ENCODE measurements at places on chromosomes 4 and X.

DNA sequence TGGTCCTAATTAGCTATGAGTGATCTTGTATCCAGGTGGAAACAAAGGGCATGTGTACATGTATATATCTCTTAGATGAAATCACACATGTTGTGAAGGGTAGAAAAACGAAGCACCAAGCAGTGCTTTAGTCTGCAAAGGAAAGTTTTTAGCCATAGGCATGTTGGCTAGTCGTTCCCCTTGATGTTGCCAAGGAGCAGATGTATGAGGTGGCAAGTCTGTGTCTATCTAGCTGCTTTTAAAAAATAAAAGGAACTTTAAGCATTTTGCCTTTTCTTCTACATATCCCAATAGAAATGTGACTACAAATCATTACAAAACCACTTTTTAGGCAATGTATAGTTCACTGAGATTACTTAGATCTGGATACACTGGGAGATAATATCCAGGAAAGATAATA, 63.1 kb downstream of the NSUN7 start:
- DNase-seq = no peak

- no peak for DNase-seq
Observed at GRCh38 chr4:126238013-126238412, 923.3 kb downstream of the FAT4 start.

- no peak for DNase-seq
Observed at GRCh38 chr4:32569861-32570260, 1849.7 kb downstream of the PCDH7 start.

- no peak for DNase-seq
Observed at GRCh38 chr4:3037957-3038461, 36.3 kb downstream of the HTT-AS start.

DNA sequence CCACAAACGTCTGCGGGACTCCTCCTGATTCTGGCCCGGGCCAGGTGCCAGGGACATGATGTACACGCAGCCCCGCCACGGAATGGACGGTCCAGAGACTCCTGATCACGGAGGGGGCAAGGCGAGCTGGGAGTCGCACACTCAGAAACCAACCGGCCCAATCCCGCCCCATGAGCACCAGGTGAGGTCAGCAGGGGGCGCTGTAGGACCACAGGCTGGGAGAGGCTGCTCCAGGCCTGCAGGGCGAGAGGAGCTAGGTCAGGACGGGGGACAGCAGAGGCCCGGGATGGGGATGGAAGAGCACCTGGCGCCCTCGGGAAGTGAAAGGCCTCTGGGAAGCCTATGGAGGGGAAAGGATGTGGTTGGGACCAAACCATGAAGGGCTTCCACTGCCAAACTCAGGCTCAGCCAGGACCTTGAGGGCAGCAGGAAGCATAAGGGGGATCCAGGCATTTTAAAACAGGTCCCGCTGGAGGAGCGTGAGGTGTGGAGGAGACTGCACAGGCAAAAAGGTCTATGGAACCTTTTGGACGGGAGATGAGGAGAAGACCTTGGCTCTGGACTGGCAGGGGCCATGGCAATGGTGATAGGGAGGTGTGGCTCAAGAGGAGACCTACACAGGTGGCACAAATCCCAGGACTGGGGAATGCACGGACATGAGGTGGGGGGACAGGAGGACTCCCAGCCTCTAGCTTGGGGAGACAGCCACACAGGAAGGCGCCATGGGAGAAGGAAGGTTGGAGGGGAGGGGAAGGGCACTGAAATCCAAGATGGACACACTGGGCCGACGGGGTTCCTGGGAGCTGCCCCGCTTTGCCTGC, 79.2 kb downstream of the MTMR1 start:
- DNase-seq = peak; percentile 95

DNA sequence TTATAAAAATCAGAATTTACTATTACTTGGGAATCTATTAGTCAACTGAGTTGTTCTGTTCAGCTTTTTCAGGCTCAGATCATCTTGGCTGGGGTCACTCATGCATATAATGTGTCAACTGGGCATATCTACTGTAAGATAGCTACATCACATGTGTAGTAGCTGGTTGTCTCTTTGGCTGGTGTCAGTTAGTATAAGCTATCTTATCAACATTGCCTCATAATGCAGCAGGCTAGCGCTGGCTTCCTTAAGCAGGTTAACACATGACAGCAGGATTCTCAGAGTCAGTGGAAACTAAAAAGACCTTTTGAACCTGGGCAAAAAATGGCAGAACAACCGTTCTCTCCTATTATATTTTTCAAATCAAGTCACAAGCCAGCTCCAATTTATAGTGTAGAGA, 378.3 kb upstream of the PCDH10 start:
- DNase-seq = no peak

DNA sequence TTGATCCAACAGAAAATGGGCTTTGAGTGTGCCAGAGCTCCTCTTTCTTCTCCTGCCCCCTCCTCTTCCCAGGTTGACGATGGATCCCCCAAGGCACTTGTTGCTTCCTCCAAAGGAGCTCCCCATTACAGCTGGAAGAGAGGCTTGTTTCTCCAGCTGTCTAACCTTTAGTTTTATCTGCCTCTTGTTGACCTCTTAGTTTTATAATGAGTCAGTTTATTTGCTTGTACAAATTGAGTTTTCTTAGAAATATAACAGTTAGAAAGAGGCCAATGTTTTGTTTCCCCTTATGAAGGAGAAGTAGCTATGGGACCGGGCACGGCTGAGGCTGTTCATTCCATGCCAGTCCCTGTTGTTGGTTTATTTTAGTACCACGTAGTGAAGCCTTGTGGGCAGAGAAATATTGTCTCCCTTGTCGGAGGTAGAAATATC, 158.2 kb downstream of the SPRY1 start:
- no peak for DNase-seq

DNA sequence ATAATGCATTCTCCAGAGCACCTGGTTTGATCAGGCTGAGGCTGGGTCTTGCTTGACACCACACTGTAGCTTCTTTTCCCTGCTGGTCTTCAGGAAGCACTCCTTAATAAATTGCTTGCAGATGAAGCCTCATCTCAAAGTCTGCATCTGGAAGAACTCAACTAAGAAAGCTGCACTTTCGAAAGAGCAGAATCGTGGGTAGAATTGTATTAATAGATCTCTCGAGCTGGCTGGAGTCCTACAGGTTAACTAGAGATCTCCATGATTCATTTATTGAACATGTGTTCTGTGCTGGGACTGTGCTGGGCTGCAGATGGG, 152.7 kb downstream of the STK32B start:
- no peak for DNase-seq

DNA sequence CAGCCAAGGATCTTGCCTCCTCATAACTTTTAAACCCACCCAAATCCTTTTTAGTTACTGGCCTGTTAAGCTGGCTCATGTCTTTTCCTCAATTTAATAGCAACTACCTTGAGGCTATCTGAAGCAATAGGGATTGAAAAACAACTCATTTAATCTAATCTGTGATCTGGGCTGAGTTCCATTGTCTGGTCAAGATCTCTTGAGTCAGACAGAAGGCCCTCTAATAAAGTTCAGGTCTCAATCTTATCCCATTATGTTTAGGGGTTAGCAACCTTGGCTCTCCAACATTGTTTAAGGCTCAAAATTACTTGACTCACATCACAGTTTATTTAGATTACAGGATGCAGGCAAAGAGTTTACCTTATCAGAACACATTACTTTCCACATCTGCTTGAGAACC, 436.1 kb downstream of the ANKRD50 start:
- DNase-seq = no peak

GRCh38 chr4:138522366-138522765, 280.2 kb upstream of the SLC7A11 start:
- DNase-seq = no peak

GRCh38 chrX:2439613-2440012, 61.2 kb downstream of the DHRSX start:
- no peak for DNase-seq

- no peak for DNase-seq
Observed at GRCh38 chrX:30812326-30812725, 76.7 kb downstream of the TAB3 start.

Data from activated CD8-positive, alpha-beta memory T cell treated with anti-CD3 and anti-CD28 coated beads, Interleukin-2, amount 50 U/mL, for 48 hours (primary cell).